ENCODE measurements at places on chromosomes 6 and 20.

- DNase-seq = peak; percentile 43
These were observed 80.5 kb upstream of the FRMD1 start for GRCh38 chr6:168159506-168159905.

DNA sequence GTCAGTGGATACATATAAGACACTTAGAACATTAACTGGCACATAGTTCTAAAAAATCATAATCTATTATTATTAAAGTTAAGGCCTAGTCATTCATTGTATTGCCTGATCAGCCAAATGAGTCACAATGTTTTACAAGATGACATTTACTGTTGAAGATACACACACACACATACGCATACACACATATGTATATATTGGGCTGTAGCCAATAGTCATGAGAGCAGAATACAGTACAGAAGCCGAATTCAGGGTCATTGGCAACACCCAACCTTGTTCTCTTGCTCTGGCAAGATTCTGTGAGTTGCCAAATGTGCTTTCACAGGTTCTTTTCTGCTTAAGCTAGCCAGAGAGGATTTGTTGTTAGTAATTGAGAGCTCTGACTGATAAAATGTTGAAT lies 922.8 kb upstream of the MAP3K7 start:
- no peak for DNase-seq

DNA sequence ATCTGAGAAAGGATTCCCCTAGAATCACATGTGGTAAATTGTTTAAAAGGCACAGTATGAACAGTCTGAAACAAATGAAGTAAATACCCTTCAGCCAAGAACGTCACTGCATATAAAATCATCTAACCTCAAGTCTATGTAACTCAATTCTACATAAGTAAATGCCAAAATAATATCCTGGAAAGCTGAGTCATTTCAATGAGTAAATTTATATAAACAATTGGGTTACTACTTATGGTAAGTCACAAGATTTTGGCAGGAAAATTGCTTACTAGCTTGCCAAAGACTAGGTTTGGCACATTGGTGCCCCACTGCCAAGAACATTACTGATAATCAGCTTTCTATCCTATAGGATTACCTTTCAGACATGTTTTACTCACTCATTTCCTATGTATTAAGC lies 8.4 kb downstream of the GMDS start:
- DNase-seq = no peak

DNA sequence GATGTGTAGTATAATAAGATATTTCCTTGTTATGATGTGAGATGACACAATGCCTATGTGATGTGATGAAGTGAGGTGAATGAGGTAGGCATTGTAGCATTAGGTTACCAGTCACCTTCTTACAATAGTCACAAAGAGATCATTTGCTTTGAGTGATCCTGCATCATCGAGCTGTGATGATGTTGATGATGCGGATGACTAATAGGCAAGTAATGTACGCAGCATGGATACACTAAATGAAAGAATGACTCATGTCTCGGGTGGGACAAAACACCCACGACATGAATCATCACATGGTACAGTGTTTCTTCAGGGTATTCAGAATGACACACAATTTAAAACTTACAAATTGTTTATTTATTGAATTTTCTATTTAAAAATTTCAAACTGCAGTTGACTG lies 806.3 kb upstream of the GJE1 start:
- DNase-seq = no peak

DNA sequence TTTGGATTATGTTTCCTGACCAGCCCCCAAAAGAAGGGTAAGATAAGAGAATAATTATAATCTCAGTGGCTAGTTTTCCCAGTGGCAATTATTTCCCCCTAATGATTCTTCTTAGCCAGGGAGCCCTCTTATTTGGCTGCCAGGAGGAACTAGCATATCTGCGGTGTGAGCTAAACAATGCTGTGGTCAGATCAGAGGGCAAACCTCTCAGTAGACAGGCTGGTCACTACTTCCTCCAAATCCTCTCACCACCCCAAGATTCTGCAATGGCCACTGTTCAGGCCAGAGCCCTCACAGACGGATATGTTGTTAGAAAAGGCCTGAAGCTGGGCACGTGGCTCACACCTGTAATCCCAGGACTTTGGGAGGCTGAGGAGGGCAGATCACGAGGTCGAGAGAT lies 273.4 kb upstream of the SASH1 start:
- DNase-seq = no peak

DNA sequence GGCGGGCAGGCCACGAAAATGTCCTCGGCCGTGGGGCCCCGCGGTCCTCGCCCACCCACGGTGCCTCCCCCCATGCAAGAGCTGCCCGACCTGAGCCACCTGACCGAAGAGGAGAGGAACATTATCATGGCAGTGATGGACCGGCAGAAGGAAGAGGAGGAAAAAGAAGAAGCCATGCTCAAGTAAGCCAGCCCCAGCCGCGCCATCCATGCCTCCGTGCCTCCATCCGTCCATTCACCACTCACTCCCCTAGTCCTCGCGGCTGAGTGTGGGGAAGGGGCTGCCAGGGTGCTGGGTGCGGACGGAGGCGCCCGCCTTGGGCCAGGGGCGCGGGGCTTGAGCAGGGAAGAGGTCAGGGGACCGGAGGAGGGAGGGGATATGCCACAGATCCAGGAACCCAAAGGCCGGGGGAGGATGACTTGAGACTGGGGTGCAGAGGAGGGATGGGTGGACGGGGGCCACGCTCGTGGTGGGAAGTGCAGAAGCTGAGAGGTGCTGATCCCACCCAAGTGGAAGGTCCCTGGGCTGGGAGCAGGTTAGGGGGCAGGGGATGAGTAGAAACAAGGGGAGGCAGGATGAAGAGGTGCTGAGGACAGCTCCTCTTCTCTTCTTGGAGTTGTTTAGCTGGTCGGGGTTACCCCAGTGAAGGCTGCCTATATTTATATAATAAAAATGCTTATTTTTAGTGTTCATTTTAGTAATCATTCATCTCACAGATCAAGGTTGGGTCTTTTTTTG lies 825 bp downstream of the RIMS1 start:
- DNase-seq = no peak

- DNase-seq = no peak
These were observed 495.2 kb downstream of the PREX1 start for GRCh38 chr20:48332555-48332954.

DNA sequence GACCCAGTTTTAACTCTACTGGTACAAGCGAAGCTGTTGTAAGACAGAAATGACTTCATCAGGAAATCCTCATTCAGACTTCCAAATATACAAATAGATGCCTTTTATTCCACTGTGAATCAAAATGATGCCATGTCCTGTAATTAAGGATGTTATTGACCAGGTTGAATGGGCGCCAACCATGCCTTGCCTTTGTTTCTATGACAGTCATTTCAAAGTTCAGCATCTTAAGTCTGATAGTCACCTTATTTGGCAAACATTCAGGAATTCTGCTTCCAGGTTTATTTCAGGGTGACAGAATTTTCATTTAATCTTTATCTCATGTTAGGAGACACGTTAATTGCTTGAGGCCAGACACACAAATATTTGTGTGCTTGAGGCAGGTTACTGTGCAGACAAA lies 592.8 kb upstream of the JAG1 start:
- no peak for DNase-seq

DNA sequence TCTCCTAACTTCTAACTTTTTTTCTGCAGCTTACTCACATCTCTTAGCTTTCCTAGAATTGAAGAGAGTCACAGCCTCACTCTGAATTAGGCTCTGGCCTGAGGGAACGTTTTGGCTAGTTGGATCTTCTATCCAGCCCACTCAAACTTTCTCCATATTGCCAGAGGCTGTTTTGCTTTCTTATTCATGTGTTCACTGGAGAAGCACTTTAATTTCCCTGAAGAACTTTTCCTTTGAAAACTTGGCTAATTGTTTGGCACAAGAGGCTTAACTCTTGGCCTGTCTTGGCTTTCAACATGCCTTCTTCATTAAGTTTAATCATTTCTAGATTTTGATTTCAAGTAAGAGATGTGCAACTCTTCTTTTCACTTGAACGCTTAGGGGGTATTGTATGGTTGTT lies 138.2 kb upstream of the PLCB4 start:
- DNase-seq = no peak

- DNase-seq = no peak
These were observed 109.0 kb downstream of the HFE start for GRCh38 chr6:26195924-26196845.

DNA sequence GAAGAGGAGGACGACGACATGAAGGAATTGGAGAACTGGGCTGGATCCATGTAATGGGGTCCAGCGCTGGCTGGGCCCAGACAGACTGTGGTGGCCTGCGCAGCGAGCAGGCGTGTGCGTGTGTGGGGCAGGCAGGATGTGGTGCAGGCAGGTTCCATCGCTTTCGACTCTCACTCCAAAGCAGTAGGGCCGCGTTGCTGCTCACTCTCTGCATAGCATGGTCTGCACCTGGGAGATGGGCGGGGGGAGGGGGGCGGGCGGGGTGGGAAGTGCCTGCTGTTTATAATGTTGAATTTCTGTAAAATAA lies 42.3 kb downstream of the CHMP4B start:
- no peak for DNase-seq

DNA sequence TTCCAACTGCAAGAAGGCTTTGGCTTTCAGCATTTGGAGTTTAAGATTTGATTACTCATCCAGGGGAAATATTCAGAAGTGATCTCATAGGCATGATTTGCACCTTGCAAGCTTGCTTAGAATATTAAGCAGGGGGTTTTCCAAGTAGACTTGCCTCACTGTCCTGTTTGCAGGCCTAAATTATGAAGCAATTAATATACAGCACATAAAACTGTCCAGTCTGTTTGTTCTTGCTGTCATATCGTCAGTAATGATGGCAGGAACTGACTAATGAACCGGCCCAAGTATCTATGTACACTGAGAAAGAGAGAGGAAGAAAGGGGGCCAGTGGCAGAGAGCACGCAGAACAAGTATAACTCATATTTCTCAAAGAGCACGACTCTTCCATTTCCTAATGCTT lies 212.5 kb upstream of the SUPT3H start:
- no peak for DNase-seq

GRCh38 chr20:57445298-57445697 lies 54.1 kb downstream of the RBM38 start:
- DNase-seq = no peak

- DNase-seq = no peak
These were observed 8.8 kb upstream of the OPN5 start for GRCh38 chr6:47773005-47773404.

DNA sequence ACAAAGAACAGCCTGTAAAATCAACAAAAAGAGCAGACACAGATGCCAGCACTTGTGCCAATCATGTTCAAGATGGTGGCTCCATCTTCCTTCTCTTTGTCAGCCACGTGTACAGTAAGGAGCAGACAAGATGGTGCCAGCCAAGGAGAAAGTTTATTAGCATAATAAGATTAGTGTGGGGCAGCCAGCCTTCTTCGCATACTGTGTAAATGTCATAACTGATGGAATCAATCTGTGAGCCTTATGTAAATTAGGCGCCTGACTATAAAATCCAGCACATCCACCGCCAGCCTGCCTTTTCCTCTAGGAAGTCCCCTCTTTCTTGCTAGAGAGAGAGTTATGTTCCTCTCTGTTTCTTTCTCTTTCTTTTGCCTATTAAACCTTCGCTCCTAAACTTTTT lies 99.7 kb upstream of the RALGAPA2 start:
- DNase-seq = no peak

DNA sequence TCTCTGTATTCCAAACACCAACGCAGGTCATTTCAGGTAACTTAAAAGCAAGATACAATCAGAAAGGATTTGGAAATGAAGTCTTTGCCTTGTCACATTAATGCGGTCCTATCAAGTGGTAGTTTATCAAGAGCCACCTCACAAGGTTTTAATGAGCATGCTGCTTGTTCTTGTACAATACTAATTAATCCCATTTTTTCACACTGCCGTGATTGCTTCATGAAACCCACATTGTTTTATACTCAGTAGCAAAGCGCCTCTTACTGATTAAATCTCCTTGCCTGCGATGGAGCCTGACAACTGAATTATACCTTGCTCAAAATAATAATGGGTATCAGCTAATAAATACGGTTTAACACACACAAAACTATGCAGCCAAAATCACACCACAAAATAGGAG lies 234.1 kb upstream of the TSHZ2 start:
- DNase-seq = no peak

DNA sequence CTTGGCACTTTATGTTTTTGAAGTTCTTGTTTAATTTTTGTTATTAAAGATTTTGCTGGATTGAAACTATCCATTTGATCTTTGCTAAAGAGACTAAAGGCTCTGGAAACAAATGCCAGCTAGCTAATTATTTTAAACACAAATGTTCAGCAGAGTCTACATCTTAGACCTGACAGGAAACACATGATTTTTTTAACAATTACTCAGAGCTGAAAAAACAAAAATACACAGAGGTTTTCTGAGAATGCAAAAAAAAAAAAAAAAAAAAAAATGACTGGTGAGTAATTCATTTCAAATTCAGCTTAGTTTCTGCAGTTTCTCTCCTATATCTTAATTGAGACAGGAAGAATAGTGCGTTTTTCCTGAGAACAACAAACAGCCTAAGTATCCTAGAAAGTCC lies 448.0 kb downstream of the TENT5A start:
- DNase-seq = no peak

GRCh38 chr6:85408039-85408438 lies 41.8 kb upstream of the NT5E start:
- no peak for DNase-seq

DNA sequence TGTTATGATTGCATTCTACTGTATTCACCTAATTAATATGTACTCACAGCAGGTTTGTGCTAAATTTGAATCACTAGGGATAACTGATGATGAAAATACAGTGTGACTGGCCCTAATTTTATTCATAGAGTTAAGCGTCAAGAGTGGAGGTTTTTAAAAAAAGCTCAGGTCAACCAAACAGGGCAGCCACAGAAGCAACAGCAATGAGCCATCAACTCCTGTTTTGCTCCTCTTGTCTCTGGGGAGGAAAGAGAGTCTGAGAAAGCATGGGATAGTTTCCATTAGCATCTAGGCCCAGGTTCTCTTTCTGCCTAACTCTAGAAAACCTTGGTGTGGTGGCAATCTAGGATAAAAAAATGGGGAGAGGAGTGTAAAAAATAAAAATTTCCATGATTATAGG lies 122.1 kb downstream of the OGFRL1 start:
- no peak for DNase-seq

- no peak for DNase-seq
These were observed 32.5 kb upstream of the ZNF184 start for GRCh38 chr6:27505209-27506027.

DNA sequence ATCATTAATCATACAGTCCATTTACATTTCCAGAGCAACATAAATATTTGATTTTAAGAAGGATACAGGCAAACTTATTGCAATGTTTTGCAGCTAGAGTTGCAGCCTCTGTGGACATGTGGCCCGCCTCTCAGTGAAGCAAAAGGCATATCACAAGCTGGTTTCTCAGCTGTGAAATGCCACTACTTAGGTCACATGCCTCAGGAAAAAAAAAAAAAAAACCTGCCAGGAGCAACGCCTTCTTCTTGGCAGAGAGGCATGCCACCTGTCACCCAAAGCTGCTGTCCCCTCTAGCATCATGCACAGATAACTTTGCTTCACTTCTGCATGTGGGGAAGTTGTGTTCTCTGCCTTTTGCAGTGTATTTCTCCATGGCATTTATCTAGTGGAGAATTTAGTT lies 18.5 kb downstream of the GRM1 start:
- no peak for DNase-seq

GRCh38 chr6:548517-548916 lies 108.4 kb downstream of the HUS1B start:
- DNase-seq = no peak

Data from NCI-H1092 (cell line).